ENCODE measurements at places on chromosomes 2 and 18.

- DNase-seq = no peak
Observed at GRCh38 chr2:232058931-232059330, 97.4 kb downstream of the DIS3L2 start.

GRCh38 chr18:44051026-44051425, 629.7 kb upstream of the SETBP1 start:
- DNase-seq = no peak

- no peak for DNase-seq
Observed at GRCh38 chr2:12119841-12120240, 373.4 kb downstream of the LPIN1 start.

DNA sequence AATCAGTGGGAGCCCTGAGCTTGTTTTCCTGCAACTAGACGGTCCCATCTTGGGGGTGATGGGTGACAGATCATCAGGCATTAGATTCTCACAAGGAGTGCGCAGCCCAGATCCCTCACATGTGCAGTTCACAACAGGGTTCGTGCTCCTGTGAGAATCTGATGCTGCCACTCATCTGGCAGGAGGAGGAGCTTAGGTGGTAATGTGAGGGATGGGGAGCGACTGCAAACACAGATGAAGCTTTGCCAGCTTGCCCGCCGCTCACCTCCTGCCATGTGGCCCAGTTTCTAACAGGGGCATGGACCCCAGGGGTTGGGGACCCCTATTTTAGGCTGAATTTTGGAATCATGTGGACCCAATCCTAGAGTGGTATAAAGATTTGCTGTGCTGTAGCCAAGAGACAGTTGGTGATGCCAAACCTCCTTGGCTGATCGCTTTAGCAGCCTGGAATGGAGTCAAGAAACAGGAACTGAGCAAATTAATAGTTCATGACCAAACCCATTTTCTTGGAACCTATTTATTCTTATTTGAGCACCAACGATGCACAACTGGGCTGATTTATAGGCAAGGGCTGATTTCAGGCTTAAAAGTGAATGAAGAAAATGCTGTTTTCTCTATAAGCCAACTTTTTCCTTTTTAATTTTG, 25.7 kb downstream of the LPIN1 start:
- DNase-seq = no peak

DNA sequence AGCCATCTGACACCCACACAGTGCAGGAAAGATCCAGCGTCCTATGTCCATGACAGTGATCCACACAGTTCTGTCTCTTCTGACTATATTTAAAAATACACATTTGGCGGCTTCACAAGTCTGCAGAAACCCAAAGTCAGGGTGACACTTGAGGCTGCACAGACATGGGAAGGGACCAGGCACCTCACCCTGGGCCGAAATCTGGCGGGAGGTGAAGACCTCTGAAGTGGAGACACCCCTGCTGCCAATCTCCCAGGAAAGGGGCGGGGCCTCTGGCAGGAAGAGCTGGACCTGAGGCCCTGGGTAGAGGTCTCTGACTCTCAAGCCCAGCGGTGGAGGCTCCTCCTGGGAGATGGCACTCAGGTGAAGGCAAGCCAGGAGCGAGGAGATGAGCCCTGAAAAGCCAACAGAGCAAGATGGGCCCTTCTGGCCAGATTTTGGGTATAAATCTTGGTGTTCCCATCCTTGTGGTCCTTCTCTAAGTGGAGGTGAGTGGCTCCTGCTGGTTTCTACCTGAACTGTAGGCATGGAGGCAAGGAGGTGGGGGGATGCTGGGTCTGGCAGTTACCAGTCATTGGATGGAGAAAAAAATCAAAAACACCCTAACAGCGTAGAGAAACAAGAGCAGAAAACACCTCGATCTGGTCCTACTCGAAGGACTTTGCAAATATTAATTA, 248.4 kb downstream of the HDAC4 start:
- DNase-seq = no peak

GRCh38 chr2:31032475-31032874, 105.8 kb downstream of the GALNT14 start:
- DNase-seq = peak; percentile 2

DNA sequence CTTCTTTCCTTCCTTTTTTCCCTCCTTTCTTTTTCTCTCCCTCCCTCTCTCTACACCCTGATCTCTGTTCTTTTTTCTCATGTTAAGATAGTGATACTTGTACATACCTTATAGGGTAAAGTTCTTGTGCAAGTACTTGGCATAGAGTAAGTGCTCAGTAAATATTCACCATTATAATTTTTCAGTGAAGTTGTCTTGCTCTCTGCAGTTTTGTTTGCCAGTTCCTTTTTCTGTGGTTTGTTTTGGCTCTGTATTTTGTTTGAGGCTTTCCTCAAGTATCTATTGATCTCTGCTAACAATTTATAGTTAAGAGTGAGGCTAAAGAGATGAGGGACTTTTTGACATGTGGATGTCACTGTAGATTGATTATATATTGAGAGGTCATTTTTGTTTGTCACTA, 48.0 kb downstream of the MTX2 start:
- DNase-seq = no peak

DNA sequence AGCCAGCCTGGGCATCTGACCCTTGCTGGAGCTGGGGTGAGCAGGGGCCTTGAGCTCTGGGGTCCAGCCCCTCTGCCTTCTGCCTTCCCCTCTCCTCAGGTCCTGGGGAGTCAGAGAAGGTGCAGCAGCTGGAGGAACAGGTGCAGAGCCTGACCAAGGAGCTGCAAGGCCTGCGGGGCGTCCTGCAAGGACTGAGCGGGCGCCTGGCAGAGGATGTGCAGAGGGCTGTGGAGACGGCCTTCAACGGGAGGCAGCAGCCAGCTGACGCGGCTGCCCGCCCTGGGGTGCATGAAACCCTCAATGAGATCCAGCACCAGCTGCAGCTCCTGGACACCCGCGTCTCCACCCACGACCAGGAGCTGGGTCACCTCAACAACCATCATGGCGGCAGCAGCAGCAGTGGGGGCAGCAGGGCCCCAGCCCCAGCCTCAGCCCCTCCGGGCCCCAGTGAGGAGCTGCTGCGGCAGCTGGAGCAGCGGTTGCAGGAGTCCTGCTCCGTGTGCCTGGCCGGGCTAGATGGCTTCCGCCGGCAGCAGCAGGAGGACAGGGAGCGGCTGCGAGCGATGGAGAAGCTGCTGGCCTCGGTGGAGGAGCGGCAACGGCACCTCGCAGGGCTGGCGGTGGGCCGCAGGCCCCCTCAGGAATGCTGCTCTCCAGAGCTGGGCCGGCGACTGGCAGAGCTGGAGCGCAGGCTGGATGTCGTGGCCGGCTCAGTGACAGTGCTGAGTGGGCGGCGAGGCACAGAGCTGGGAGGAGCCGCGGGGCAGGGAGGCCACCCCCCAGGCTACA, 3.8 kb downstream of the EMILIN1 start:
- DNase-seq = no peak

DNA sequence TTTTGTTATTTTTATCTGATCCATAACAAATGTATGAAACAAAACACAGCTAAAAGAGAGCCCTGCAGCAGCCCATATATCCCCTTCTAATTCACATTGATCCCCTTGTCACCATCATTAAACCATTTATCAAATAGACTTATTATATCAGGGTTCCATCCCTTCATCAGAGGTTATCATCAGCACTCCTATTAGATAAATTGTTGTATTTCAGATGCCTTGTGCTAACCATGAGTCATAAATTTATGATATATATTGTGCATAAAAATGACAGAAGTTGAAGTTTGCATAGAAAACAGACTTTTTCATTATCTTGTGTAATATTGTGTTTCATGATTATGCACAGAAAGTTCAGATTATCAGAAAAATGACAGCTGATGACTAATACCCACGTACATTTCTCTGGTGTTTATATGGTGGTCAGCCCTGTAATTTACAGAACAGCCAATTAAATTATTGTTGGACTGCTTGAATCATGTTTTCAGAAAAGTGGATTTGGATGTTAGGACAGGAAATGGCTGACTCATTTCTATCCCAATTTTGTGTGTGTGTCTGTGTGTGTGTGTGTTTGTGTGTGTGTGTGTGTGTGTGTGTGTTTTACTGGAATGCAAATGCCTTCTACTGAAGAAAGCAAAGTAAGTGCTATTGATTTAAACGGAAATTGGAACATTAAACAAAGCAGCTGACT, 80.9 kb downstream of the PPP1R1C start:
- DNase-seq = peak; percentile 93

- DNase-seq = no peak
Observed at GRCh38 chr2:84857566-84857965, 23.3 kb downstream of the TRABD2A start.

GRCh38 chr2:125169022-125169763, 1144.1 kb downstream of the CNTNAP5 start:
- DNase-seq = no peak

- peak; percentile 25 for DNase-seq
Observed at GRCh38 chr2:224023188-224023587, 15.9 kb downstream of the SERPINE2 start.

DNA sequence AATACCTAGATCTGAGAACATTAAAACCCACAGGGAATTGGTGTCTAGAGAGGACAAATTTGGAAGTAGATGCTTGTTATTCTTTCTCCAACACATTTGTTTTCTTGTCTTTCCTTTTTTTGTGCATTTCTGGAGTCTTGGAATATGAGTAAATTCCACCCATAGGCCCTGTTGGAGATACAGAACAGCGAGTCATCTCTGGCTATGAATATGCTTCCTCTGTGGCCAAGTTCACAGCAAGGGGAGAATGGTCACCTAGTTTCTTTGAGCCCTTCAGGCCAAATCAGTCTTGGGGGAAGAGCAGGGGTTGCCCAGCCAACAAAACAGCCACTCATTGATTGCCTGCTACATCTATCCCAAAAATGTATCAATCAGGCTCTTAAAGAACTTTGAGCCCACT, 31.3 kb downstream of the SP140L start:
- DNase-seq = no peak
